ENCODE measurements at places on chromosomes 3 and 15.

GRCh38 chr3:9779721-9780457 lies 10.1 kb upstream of the CAMK1 start:
- DNase-seq, result peak; percentile 53

DNA sequence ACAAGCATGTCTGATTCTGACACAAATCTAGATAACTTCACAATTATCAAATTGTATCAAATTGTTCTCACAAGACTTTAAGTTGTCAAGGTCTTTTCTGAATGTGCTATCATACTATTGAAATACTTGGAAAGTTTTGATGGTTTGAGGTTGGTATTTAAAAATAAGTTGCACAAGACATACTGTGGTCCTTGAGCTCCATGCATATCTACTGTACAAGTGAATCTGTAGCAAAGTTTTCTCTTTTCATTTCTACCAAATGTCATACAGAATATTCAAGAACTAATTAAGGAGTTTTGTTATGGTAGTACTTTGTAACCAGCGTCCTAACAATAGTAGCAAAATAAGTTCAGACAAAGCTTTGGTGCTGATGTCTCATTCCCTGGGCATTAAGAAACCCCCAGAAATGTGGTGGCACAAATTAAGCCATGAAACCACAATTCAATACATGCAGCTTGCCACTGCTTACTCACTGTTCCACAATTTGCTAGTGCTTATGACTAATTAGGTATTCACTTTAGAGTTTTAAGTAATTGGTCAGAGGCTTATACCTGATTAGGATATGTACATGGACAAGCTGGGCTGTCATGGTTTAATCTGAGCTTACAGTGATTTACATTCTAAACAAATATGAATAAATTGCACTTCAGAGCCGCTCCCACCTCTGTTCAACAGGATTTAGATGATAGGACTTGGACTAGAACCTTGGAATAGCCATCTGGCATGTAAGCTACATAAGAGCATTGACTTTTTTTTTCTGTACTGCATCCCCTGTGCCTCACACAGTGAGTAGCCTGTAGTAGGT lies 8.8 kb downstream of the TBC1D23 start:
- DNase-seq, result no peak

DNA sequence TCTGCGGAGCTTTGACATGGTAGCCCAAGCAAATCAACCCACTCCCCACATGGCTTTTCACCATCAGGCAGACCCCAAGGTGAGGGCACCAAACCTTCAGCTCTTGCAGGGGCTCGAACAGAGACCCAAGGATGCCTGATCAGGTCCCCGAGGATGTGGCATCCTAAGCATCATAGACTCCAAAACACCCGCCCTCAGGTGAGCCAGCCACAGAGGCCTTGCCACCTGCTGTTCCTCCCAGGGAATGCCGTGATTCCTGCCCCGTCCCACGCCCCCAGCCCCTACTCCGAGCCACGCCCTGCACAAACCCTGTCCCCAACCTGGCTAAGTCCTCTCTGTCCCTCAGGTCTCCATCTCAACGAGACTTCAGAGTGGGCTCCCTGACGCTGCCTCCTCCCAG lies 34.7 kb upstream of the SLC41A3 start:
- no peak for DNase-seq

GRCh38 chr3:101497803-101498202 lies 15.2 kb downstream of the SENP7 start:
- DNase-seq, result no peak

DNA sequence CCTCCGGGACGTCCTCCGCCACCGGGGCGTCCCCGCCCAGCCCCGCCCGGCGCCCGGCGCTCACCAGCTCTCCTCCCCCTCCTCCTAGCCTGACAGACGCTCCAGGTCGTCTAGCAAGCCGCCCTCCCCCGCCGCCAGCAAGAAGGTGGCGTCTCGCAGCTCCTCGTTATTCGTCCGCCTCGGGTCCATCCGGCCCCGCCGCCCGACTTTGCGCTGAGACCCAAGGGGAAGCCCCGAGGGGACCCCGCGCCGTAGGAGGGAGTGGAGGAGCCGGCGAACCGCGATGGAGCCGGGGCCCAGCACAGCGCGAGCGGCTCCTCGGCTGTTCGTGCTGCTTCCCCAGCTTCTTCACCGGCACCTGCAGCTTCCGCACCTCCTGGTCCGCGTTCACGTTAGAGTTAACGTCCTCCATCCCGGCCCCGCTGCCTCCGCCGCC lies 26.3 kb upstream of the MTHFS start:
- peak; percentile 76 for DNase-seq

DNA sequence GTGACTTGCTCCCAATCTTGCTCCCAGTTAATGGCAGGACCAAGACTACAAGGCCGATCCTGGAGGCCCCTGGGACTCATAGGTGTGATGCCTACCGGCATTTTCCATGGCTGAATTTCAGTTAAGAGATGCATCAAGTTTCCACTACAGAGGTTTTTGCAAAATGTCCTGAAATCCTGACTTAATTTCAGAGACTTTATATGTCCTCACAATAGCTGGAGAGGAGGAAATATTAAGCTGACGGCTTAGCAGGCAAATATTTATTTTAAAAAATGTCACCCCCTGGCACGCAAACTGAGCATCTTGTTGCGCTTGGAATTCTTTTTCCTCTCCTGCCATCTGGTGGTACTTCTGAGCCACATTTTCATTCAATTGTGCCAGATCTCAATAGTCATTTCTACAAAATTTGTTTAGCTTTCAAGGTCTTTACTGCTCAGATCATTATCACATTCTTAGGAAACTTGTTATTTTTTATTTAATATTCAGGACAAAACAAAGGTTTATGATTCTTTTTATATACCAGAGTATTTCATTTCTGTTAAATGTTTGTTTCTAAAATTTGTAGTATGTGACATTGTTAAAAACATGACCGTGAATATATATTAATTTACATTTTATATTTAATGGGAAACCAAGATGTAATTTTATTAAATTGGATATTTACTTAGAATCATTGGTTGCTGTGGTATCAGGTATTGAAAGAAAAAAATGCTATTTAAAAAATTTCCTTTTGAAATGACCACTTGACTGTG lies 189.2 kb upstream of the THRB start:
- DNase-seq, result no peak

DNA sequence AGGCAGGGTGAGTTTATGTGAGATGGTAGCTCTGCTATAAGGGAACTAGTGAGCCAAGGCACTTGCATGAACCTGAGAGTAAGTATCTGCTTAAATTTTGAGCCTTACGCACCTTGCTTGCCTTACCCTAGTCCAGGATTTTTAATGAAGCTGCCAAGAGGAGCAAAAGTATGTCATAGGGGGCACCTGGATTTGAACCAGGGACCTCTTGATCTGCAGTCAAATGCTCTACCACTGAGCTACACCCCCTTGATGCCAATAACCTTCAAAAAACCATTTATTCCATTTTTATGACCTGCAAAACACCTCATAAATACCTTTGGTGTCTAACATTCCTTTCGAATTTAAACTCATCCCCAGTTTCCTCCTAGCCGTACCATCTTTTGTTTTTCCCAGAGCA lies 88.3 kb upstream of the ACP3 start:
- DNase-seq, result no peak

- peak; percentile 61 for DNase-seq
Measured at GRCh38 chr3:46442576-46443530, 21.9 kb downstream of the LTF start.

DNA sequence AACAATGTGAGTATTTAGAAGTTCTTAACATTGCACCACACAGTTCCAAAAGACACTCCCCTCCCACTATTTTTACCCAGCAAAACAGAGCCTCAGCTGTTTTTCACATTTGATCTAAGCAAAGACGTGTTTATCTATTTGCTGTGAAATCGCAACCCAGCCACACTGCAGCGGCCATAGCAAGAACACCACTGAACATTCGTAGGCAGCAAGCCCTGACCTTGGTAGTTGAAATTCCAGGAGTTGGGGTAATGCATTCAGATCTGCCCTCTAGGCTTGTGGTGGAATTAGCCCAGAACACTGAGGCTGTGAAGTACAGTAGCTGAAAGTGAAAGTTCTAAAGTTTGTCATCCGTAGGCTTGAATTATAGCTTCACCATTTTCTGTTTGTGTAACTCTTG lies 17.1 kb upstream of the SLC24A5 start:
- no peak for DNase-seq

DNA sequence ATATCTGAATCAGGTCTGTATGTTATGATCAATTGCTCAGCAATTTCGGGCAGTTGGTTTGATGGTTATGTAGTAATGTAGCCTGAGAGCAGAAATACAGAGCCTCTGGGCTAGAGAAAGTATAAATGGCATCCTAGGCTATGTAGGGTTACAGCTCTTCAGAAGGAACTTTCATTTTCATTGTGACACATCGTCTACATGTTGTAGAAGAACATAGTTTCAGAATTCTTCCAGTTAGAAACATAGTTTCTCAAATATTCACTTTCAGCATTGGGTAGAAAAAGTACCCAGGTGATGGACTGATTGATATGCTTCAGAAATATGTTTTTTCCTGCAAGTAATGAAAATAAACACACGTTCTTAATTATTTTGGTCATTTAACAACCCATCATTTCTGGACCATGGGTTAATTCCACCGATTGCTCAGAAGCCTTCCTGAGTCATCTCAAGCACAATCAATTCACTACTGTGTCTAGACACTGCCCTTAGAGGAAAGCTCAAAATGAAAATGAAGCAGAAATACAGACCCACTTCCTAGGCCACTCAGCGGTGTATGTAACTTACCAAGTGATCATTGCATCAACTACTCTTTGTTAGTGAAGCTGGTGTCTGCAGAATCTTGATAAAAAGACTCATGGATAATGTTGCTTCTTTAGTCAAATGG lies 88.8 kb upstream of the TSEN2 start:
- DNase-seq, result no peak

DNA sequence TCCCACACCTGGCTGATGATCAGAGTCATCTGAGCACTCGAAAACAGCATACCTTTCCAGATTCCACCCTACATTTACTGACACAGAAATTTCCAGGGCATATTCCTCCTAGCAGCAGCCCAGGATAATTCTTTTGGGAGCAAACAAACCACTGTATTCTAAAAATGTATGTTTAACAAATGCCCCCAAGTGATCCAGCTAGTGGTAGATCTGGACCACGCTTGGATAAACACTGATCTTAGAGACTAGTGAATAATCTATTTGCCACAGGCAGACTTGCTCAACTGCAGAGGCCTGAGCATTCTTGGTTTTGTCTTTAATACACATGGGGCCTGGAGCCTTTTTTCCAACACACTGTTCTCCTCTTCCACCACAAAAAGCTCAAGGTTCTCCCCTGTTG lies 89.6 kb downstream of the TM4SF4 start:
- no peak for DNase-seq

GRCh38 chr15:78751602-78751979 lies 59.7 kb downstream of the ADAMTS7 start:
- DNase-seq, result no peak

- no peak for DNase-seq
Measured at GRCh38 chr3:33910031-33910430, 111.6 kb downstream of the PDCD6IP start.

DNA sequence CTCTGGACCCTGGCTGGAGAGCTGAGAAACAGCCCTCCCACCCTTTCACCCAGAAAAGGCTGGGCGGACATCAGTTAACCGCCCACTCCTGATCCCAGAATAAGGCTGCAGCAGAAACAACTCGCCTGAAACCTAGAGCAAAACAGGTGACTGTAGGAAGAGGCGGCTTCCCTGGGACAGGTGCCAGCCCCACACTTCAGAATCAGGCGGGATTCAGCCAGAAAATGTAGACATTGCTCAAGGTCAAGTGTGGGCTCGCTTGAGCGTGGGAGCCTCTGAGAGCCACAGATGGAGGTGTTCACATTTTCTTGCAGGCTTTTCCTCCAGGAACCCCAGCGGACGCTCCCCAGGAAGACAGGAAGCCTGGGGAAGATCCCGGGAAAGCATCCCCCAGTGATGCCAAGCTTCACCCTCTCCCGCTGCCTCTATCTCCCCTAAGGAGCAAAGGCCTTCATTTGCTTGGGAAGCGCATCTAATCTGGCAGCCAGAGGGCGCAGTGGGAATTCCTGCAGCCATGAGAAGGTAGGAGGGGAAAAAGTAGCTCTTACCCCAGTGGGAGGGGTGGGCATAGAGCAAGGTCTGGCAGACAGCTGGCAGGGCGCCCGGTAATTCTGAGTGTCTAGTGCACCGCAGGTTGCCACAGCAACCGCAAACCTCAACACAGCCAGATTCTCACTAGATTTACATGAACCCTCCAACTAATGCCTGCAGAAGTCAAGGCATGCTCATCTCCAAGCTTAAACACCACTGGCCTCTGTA lies 77.7 kb downstream of the OCA2 start:
- DNase-seq, result no peak

GRCh38 chr3:134376786-134377426 lies 2.7 kb upstream of the AMOTL2 start:
- no peak for DNase-seq

DNA sequence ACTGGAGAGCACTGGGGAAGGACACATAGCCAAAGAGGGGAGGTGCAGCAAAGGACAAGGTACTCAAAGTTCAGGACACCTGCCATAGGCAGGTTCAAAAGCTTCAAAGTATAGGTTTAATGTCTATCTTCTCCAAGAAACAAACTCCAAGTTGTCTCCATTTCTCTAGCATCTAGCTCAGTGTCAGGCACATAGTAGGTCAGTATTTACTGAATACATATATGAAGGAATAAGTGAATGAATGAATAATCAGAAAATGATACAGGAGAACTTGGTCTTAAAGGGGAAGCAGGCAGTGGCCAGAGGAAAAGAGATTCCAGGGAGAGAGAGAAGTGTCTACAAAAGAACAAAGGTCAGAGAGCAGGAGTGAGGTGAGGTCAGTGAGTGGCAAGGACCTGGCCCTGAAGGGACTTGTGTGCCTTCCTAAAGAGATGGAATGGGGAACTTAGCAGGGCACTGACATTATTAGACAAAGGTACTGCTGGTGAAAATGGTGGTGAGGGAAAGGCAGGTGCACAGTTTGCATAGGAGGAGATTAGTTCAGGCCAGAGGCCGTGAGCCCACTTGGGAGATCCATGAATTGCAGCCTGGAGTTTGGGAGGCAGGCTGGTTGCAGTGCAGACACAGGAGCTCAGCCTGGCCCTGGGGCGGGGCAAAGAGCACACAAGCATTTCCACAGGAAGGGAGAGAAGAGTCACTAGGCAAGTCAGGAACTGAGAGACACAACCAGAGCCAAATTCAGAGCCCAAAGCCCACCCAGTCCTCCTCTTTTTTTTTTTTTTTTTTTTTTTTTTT lies 21.4 kb downstream of the TBC1D2B start:
- DNase-seq, result no peak

GRCh38 chr3:44045476-44046275 lies 196.0 kb upstream of the TOPAZ1 start:
- DNase-seq, result peak; percentile 21

GRCh38 chr3:133278260-133279043 lies 121.4 kb upstream of the BFSP2 start:
- DNase-seq, result no peak
